Endodermal cell (in vitro differentiated cells): ENCODE measurements at places on chromosomes 4 and X. TPM values are rescaled to one million over a fixed set of nuclear protein-coding genes. Genes with fewer than 3 reads are reported as not detected.
A peak's percentile ranks its signal among the peaks of the same experiment; 100 is the strongest.

GRCh38 chrX:111652719-111653118 is 28.3 kb upstream of the ALG13 start:
- no peak for DNase-seq
- H3K27ac ChIP-seq: no peak overlapping the region
- no peak overlapping the region for H3K4me3 ChIP-seq
- H3K4me1 ChIP-seq: no peaks in the 10 kb centered on the region

DNA sequence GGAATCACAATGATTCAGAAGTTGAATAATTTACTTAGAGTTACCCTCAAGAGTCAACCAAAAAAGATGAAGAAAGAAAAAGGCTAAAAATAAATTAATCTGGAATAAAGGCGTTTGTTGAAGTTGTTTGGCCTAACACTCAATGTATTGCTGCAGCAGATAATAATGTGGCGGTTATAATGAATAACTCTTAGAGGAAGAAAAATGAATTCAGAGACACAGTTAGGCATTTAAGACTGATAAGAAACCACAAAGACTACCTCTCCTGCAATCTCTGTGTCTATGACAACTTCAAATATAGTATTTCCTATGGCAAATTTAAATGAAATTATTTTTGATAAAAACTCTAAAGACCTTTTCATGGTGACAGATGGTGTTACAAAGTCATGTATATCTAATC is 1369.1 kb upstream of the AGA start:
- no peak overlapping the region for H3K27ac ChIP-seq
- H3K4me3 ChIP-seq: no peak overlapping the region
- no peaks in the 10 kb centered on the region for H3K4me1 ChIP-seq
- H3K27me3 ChIP-seq: no peaks in the 10 kb centered on the region
- no peak for DNase-seq

GRCh38 chr4:95093936-95094929 is 336.5 kb downstream of the BMPR1B start:
- no peak for DNase-seq
- no peaks in the 10 kb centered on the region for H3K27me3 ChIP-seq

FAT4 gene
- total RNA-seq: 0.17 to 0.77 TPM (median 0.22 TPM) in 3 replicates

DNA sequence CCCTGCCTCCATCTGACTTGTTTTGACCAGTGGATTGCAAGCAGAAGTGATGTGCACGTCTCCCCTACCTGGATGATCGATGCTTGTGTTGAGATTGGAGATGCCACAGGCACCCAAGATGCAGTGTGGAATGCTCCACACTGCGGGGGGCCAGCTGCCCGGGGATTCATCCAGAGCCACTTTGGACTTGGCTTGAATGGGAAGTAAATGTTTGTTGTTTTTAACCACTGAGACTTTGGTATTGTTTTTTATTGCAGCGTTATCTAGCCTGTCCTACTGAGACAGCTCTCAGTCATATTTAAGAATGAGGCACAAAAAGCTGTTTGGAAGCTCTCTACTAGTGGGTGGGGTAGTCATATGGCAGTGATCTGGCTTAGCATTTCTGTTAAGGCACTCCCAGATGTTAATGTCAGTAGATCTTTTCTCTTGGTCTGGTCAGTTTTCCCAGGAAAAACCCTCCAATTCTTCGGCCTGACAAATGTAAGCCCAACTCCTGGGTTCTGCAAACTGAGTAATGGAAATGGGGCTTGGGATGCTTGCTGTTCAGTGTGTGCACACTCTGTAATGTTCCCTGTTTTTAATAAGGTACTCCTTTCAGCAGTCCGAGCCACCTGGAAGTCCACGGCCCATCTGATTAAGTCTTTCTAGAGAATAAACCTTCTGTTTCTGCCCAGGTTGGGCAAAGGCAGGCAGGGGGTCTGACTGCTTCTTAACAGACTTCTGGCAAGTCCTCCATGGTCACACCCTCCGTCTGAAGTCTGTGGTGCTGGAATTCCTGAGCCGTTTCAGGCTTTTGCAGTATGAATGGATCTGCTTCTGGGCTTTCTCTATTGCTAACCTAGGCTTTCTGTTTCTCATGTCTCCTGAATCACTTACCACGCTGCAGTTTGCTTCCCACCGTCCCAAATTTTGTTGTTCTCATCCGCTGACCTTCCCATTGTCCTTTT is 74.8 kb downstream of the WWC2 start:
- no peak overlapping the region for H3K4me3 ChIP-seq
- DNase-seq: peak; percentile 84

DNA sequence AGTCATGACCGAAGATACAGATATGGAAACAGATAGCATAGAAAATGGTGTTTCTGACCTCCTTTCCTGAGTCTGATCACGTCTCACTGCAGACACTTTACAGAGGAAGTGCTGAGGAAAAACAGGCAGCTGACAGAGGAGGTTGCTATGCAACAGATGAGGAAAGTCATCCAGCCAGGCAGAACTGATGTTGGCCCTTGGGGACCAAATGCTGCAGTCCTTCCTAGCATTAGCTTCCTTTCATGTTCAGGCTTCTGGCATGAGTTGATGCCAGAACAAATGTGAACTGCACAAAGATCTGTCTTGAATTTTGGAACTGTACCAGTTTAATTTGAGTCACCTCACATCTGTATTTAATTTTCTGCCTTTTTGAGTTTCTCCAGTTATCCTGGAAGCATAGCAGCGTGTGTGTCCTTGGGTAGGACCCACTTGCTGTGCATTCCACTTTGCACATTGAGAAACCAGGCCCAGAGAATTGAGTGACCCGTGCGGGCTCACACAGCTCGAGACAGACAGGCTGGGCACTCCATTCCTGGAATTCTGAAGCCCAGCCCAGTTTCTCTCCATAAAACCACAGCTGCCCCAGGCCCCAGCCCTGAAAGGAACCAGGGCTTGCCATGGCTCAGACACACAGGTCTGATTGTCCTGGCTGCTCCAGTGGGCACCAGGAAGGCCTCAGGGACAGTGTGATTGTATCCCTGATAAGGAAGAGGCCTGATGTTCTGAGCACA is 1.4 kb upstream of the MAGED1 start:
- H3K4me3 ChIP-seq: no peak overlapping the region
- peaks cover 18% of the 10 kb centered on the region for H3K36me3 ChIP-seq
- no peaks in the 10 kb centered on the region for H3K4me1 ChIP-seq
- peak overlapping the region; percentile 87 for H3K27ac ChIP-seq
- no peaks in the 10 kb centered on the region for H3K27me3 ChIP-seq
- DNase-seq: peak; percentile 42

- no peak overlapping the region for H3K4me3 ChIP-seq
- H3K36me3 ChIP-seq: no peaks in the 10 kb centered on the region
- no peak overlapping the region for H3K27ac ChIP-seq
- no peaks in the 10 kb centered on the region for H3K4me1 ChIP-seq
- peaks cover 23% of the 10 kb centered on the region for H3K27me3 ChIP-seq
- DNase-seq: peak; percentile 67
Observed at GRCh38 chr4:4396628-4397440, 9.9 kb downstream of the NSG1 start.
